ENCODE measurements at places on chromosomes 2 and 18.

- no peak for DNase-seq
These were observed 185.7 kb downstream of the TPGS2 start for GRCh38 chr18:36643061-36643460.

DNA sequence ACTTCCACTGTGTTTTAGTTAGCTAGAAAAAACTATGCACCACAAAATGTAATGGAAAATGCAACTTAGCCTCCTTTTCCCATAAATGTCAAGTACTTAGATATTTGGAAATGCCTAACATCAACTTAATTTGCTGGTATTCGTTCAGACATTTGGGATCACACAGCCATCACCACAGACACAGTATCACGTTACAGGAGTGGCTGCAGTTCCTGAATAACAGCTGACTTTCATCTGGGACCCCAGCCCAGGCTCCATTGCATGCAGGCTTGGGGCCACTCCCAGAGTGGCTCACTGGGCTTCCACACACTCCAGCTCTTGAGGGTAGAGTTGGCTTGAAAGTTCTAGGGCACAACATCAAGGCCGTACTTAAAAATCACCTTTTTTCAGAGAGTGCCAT, 9.3 kb downstream of the TMEM182 start:
- no peak for DNase-seq

DNA sequence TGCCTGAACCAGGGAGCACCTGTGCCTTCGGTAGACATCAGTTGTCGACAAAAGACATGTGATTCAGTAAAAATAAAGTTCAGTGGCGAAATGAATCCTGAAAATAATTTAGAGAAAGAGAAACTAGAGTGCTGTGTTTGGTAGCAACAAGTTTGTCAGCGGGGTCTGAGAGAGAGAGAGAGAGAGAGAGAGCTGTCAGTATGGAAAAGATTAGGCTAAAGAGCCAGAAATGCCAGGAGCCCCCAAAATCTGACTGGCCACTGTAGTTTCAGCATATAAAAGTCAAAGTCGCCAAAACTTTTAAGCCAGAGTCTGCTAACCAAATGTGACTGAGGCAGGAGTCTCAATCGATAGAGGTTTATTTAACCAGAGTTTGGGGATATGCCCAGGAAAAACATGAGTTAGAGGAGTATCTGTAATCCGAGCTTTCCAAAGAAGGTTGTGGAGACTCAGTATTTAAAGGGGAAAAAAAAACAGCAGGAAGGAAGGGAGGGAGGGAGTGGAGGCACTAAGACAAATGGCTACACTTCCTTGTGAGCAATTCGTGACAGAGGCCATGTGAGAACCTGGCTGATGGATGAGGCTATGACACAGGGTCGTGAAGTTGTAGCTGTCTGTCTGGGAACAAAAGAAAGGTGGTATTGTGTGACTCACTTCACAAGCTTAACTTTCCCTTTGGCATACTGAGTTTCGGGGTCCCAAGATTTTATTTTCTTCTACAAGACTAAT, 20.5 kb upstream of the GNAL start:
- no peak for DNase-seq

GRCh38 chr18:78974115-78974761, 5.4 kb upstream of the SALL3 start:
- no peak for DNase-seq

DNA sequence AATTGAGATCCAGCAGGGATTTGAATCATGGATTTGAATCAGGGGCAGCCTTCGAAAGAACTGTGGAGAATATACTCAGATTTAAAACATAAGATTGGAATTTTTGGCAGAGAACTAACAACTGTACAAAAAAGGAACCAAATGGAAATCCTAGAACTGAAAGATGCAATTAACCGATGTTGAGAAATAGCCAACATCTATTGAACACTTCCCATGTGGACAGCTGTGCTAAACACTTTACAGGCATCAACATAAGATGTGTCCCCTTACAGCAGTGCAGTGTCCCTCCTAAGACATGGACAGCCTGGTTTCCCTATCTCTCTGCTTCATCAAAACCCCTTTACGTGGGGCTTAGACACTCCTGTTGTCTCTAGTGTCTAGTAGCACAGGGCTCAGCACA, 3.7 kb upstream of the IL1RN start:
- DNase-seq, result no peak

DNA sequence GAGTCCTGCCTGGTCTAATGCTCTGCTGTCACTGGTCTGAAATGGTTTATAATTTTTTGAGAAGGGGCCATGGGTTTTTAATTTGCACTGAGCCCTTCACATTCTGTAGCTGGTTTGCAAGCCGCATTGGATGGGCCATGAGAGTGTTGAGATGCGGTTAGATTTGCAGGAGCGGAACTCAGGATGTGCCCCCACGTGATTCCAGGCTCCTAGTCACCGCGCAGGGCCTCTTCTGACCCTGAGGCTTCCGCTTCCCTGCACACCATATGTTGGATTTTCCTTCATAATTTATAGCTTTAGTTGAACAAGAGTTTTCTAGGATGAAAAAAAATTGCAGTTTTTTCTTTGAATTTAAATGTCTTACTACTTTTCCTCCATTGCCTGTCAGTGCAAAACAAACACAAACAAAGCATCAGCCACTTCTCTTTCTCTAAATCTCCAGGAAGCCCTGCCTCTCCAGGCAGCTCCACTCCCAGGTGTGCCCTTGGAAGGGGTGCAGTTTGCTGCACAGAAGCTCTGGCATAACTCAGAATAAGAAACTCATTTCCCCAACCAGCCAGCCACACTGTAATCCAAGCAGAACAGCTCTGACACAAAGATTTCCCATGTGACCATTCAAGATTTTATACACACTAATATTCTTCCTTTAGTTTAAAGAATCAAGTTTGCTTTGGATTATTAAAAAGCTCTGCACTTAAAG, 18.4 kb upstream of the TPO start:
- DNase-seq, result no peak

- no peak for DNase-seq
These were observed 258.7 kb upstream of the HS6ST1 start for GRCh38 chr2:128577141-128577930.

DNA sequence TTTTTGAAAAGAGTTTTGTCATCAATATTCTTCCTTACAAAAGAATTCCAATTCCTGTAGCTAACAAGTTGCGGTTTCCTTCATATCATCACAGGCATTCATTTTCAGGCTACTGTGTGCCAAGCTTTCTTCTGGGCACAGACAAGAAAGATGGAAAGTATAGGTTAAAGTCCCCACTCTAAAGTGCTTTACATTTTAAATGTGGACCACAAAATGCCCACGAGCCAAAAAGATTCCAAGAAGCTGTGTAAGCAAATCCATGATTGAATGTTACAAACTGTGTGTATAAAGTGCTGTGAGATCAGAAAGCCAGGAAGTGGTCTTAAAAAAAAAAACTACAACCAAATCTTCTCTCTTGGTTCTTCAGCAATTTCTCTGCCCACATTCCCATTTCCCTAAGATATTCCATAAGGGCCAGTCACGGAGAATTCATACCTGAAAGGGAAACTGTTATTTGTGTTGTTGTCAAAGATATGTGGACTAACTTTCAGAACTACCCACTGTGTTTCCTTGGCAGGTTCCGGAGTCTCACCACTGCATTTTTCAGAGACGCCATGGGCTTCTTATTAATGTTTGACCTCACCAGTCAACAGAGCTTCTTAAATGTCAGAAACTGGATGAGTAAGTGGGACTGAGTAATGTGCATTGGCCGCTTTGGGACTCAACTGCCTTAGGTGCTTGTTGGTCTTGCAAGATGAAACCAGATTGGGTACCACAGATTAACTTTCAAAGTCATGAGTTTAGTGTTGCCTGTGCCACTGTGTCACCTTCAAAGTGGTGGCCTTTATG, 55.7 kb downstream of the RAB27B start:
- DNase-seq, result no peak

DNA sequence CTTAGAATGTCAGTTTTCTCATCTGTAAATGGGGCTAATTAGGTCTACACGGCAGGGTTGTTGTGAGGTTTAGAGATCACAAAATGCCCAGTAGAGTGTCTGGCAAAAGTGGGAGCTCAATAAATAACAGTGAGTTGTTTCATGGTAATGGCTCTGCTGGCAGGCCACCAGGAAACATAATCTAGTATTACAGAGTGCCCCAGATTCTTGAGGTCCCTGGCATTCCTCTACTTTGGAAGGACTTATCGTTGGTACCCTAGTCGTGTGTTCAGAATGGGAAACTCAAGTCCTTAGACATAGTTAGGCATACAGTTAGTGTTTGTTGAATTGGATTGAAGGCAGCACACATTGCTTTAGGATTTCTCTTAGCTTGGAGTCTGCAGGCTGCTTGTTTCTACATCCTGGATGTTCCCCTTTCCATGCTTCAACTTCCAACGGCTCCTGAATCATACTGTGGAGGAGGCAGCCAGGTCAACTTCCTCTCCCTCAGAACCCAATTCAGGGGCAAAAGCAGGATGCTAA, 161.5 kb upstream of the FOSL2 start:
- DNase-seq, result no peak

DNA sequence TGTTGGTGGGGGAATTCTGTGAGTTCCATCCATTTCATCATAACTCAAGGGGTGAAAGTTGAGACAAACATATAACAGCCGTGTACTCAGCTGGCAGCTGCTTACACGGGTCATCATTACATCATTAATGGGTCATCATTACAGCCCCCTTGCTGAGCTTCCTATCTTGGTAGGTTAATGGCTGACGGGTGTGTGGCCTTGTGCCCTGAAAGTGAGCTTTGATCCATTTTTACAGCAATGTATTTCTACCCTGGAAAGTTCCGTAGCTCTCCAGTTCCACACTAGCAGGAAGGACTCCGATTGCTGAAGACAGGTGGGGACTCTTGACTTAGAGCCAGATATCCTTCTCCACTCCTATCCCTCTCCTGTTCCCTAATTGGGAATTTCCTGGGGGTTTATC, 105.2 kb upstream of the DLX2 start:
- no peak for DNase-seq

- no peak for DNase-seq
These were observed 127.6 kb downstream of the QPCT start for GRCh38 chr2:37471994-37472393.

DNA sequence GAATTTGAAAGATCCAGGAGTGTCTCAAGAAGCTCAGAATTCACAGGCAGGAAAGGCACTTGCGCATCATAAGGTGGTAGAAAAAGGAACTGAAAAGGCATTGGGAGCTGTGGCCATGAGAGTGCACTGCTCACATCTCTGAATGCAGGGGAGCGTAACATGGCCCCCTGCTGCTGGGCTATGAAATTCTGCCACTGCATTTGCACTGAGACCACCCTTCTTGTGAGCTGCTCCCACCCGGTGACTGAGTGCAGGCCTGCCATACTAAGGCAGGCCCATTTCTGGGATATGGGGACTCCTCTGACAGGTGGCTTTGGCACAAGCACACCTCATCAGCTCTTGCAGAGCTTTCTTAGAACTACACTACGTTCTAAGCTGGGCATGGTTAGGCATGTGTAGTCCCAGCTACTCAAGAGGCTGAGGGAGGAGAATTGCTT, 25.3 kb upstream of the STARD7 start:
- DNase-seq, result peak; percentile 65

- DNase-seq, result no peak
These were observed 92.8 kb upstream of the GLS start for GRCh38 chr2:190787743-190788235.

DNA sequence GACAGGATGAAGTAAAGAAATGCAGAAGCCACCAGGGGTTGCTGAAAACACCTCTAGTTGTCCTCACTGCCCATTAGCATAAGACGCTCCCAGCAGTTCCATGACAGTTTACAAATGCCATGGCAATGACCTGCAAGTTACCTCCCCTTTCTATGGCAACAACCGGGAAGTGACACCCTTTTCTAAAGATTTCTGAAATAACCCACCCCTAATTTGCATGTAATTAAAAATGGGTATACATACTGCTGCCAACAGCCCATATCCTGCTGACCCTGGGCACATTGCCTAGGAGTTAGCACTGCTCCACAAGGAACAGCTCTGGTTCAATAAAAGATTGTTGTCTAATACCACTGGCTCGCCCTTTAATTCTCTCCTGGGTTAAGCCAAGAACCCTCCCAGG, 178.3 kb upstream of the LRATD1 start:
- DNase-seq, result no peak

DNA sequence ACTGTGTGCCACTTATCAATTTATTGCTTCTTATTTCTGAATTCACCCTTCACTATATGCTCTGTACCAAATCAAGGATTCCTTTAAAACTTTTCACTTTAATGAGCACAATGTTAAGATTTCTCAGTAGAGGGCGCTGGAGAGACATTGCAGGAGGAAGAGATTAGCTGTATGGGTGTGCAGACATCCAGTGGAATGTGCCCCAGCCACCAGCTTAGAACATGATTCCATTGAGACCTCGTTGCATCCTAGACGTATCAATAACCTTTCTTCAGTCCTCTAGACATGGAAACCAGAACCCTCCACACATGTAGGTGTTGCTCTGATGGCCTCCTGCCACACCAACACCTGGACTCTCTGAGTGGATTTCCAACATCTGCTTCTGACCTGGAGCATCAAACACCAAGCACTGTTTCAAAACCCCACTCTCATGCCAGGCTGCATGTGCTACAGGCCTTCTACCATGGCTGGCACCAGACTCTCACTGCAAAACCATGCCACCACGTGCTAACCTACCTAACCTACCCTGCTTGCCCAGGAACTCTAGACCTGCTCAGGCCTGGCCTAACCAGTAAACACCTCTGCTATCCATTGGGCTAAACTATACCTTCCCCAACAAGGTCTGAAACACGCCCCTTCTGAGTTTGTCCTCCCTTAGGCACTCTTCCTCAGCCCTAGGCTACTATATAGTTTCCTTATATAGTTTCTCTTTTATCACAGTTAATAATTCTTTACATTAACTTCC, 633.2 kb upstream of the PKDCC start:
- DNase-seq, result peak; percentile 87

DNA sequence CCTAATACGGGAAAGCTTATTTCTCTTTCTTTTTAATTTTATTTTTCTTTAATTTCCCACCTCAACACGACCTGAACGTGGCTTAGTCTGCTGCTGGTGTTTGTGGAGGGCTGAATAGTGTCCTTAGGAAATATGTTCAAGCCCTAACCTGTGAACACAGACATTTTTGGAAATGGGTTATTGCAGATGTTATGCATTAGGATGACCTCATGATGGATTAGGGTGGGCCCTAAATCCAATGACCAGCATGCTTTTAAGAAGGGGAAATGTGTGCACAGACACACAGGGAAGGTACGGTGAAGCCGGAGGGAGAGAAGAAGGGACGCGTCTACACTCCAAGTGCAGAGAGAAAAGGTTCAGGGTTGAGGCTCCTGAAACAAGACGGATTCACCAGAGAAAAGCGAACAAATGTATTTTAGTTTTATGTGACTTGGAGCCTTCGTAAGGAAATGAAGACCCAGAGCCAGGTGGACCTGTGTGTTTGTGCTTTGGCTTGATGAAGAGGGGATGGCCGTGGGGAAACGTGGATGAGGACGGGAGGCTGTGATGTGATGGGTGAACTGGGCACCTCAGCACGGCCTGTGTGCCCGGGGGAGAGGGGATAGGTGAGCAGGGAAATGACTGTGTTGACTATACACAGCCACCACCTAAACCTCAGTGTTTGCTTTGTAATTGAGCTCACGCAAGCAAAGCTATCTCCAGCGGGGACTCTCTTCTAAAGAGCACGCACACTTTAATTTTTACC, 37.5 kb downstream of the RTP5 start:
- no peak for DNase-seq
